ENCODE measurements at places on chromosomes 12 and 14.

- DNase-seq, result peak; percentile 99
These were observed at the start of gene NR4A1 for GRCh38 chr12:52050758-52051541. TSS of gene NR4A1 (plus strand) at chr12:52051442. CDS start at chr12:52054329, 2,887 bp downstream.

- DNase-seq, result no peak
These were observed 168.7 kb downstream of the TTC7B start for GRCh38 chr14:90647473-90648005.

DNA sequence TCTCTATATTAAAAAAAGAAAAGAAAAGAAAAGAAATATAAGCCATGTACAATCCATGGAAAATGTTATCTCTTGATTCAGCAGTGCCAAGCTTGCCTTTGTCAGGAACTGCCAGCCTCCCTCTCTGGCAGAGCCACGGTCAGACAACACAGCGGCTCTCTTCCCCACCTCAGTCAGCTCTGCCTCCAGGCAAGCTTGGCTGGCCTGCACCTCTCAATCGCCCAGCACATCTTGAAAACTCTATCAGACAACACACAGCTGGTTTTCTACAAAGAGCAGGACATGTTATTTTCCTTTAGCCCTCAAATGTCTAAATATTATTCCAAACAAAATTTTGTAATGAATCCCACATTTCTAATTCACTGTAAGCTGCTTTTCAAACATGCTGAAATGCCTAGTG lies 20.0 kb upstream of the GCH1 start:
- no peak for DNase-seq

- DNase-seq, result no peak
These were observed 1.8 kb downstream of the SLC8A3 start for GRCh38 chr14:70186900-70187451.

DNA sequence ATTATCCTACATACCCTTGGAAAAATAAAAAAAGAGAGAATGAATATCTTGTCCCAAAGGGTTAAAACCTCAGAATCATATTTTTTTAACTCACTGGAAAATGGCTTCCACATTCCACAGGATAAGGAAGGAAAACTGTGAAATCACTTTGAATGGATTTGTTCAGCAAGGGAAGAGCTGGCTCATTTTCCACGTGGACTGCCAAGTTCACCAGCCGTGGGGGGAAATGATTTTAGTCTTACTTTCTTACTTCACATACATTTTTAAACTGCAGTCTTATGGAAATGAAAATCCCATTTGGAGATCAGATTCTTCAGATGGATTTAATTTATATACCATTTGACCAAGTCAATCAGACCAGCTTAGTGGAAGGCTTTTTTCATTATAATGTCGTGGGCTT lies 29.9 kb upstream of the AEBP2 start:
- DNase-seq, result no peak

- DNase-seq, result no peak
These were observed 121.6 kb upstream of the RTL1 start for GRCh38 chr14:101025131-101025530.

- no peak for DNase-seq
These were observed 33.3 kb downstream of the KCTD10 start for GRCh38 chr12:109443794-109444193.

- DNase-seq, result no peak
These were observed 46.5 kb upstream of the SAV1 start for GRCh38 chr14:50714450-50715073.

GRCh38 chr12:11929714-11930113 lies 141.0 kb upstream of the BCL2L14 start:
- DNase-seq, result no peak

DNA sequence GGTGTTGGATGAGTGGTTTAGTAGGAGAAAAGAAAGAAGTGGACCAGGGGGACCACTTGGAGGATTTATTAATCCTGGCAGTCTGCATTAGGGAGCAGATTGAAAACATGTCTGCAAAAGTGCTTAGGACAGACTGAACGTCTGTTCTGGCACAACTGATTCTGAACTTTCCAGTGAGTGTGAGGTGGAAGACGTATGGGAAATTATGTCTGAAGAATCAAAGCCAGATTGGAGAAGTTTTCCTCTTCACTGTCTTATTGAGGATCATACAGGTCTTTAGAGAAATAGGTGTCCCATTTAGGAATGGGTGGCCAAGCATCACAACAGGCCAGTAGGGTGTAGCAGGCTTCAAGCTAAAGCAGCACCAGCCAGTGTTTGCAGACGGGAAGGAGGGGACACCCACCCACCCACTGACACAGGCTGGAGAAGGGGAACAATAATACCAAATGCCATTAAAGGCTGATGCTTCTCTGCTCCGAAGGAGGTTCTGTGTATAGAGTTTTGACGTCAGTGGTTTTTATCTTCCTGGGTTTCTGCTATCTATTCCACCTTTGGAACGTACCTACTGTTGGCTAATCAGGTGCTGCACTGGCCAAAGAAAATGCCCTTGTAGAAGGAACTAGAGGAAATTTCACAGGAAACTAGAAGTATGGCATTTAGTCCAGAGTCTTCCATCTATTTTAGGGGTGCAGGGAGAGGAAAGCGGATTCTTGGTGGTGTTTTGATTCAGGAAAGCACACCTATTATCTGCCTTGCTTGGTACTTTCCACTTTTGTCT lies 1.8 kb downstream of the SRRM4 start:
- DNase-seq, result no peak

Measured in stimulated activated CD4-positive, alpha-beta T cell treated with anti-CD3 and anti-CD28 coated beads, Interleukin-1b, Interleukin-23, amount 100 ng/mL, for 1 hour (primary cell).